ENCODE measurements at places on chromosomes 3 and 15.
A peak's percentile ranks its signal among the peaks of the same experiment; 100 is the strongest.

GRCh38 chr3:38459499-38460048 lies 5.9 kb downstream of the ACVR2B start:
- DNase-seq, result no peak

GRCh38 chr3:133655731-133656515 lies 5.8 kb downstream of the TOPBP1 start:
- no peak for DNase-seq

GRCh38 chr3:188241072-188241471 lies 87.1 kb downstream of the LPP start:
- DNase-seq, result no peak

- DNase-seq, result no peak
Measured at GRCh38 chr15:73367624-73368300, 996 bp downstream of the HCN4 start.

DNA sequence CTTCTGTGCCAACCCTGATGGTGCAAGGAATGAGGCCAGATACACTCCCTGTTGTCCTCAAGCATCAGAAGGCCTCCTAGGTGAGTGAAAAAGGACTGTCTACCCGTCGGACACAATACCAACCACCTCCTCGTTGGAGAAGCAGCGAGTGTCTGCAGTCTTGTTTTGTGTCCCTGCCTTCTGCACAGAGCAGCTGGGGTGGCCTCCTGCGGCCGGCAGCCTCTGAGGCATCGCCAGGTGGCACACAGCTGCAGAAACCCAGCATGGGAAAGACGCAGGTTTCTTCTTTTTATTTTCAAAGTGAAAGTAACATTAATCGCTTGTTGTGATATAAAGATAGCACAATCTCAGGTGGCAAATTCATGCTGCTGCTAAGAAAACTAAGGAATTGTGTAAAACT lies 509.9 kb downstream of the OCA2 start:
- no peak for DNase-seq

GRCh38 chr3:138381950-138382715 lies 33.8 kb downstream of the MRAS start:
- peak; percentile 30 for DNase-seq

GRCh38 chr3:47578691-47579632 lies at the start of gene CSPG5:
Gene CSPG5, minus strand, starts transcription at chr3:47578865. Its CDS starts 172 bp downstream, at chr3:47578693.
- DNase-seq, result no peak

DNA sequence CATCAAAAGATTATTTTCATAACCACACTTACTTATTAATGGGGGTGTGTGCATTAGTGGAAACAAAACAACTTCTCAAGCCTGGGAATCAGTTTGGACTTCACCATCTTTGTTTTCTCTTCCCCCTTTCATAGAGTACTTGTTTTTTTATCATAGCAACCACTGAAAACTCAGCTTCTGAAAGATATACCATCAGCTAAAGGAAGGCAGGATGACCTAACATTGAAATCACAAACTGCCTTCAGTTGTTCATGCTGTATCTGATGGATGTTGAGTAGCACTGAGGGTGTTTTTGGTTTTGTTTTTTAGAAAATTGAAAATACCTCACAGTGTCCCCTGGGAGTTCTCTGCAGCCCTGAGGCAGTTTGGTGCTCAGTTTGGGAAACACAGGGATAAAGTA lies 46.5 kb downstream of the NEK10 start:
- DNase-seq, result no peak

GRCh38 chr3:25855266-25855784 lies 65.4 kb downstream of the OXSM start:
- DNase-seq, result no peak

DNA sequence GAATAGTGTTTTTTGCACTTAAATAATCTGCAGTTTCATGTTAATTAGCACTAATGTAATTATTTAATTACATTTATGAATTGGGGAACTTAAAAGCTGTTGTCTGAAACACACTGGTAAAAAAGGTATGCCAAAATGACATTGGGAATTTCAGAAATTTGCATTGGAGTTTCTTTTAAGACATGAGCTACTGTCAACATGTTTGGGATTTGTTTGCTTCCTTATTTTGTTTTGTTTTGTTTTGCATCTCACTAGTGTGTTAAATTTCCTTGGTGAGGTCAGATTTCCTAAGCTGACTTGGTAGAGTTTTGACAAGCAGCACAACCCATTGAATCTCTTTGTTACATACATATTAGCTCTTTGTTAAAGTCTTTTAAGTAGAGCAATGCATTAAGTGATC lies 119.4 kb downstream of the IQCH start:
- no peak for DNase-seq

GRCh38 chr15:94476686-94477085 lies 245.3 kb downstream of the MCTP2 start:
- DNase-seq, result no peak

- no peak for DNase-seq
Measured at GRCh38 chr3:8519774-8520448, 18.3 kb downstream of the LMCD1 start.

GRCh38 chr3:185842241-185842640 lies 17.4 kb upstream of the IGF2BP2 start:
- no peak for DNase-seq

- DNase-seq, result no peak
Measured at GRCh38 chr15:41932101-41932500, 38.2 kb upstream of the SPTBN5 start.

- no peak for DNase-seq
Measured at GRCh38 chr3:195703776-195704175, 17.0 kb upstream of the MUC20 start.

GRCh38 chr3:190362258-190362657 lies 25.7 kb upstream of the CLDN16 start:
- no peak for DNase-seq

GRCh38 chr3:157204431-157204830 lies 44.5 kb upstream of the CCNL1 start:
- no peak for DNase-seq

GRCh38 chr15:76061700-76062099 lies 1.9 kb downstream of the TMEM266 start:
- no peak for DNase-seq

Data from NT2/D1 (cell line).